ENCODE measurements at places on chromosomes 7 and 10.

GRCh38 chr10:102068216-102068615 is 3.1 kb downstream of the HPS6 start:
- H3K36me3 ChIP-seq: no peaks in the 10 kb centered on the region
- H3K27ac ChIP-seq: no peak overlapping the region
- no peaks in the 10 kb centered on the region for H3K27me3 ChIP-seq
- DNase-seq: no peak

GRCh38 chr10:108957681-108958080 is 965.6 kb downstream of the XPNPEP1 start:
- H3K27me3 ChIP-seq: no peaks in the 10 kb centered on the region
- H3K4me3 ChIP-seq: no peak overlapping the region
- H3K4me1 ChIP-seq: no peaks in the 10 kb centered on the region
- no peak overlapping the region for H3K27ac ChIP-seq

- no peak overlapping the region for H3K27ac ChIP-seq
- no peaks in the 10 kb centered on the region for H3K36me3 ChIP-seq
- H3K4me3 ChIP-seq: no peak overlapping the region
These were observed 270.9 kb downstream of the RELN start for GRCh38 chr7:103718482-103719061.

DNA sequence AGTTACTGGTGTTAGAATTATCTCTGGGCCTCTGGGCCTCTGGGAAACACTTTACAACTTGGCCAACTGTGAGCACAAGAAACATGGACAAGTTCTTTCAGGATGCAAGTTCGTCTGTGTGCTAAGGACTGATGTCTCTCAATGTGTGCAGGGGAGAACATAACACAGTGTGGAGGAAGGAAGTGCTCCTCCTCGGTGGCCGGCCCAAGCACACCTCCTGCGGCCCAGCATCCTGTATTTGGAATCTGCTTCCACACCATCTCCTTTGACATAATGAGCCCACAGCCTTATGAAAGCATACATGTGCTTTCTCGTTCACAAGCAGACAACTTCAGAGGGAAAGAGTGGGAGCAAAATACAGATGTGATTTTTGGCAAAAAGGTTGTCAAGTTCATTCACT is 59.0 kb downstream of the MTPN start:
- H3K4me3 ChIP-seq: no peak overlapping the region
- no peak for DNase-seq
- peak overlapping the region; percentile 44 for H3K27ac ChIP-seq

- no peak for DNase-seq
- no peak overlapping the region for H3K4me3 ChIP-seq
- no peak overlapping the region for H3K27ac ChIP-seq
- H3K4me1 ChIP-seq: no peaks in the 10 kb centered on the region
- H3K27me3 ChIP-seq: peaks cover 21% of the 10 kb centered on the region
These were observed 25.8 kb upstream of the AMPH start for GRCh38 chr7:38656968-38657367.

DNA sequence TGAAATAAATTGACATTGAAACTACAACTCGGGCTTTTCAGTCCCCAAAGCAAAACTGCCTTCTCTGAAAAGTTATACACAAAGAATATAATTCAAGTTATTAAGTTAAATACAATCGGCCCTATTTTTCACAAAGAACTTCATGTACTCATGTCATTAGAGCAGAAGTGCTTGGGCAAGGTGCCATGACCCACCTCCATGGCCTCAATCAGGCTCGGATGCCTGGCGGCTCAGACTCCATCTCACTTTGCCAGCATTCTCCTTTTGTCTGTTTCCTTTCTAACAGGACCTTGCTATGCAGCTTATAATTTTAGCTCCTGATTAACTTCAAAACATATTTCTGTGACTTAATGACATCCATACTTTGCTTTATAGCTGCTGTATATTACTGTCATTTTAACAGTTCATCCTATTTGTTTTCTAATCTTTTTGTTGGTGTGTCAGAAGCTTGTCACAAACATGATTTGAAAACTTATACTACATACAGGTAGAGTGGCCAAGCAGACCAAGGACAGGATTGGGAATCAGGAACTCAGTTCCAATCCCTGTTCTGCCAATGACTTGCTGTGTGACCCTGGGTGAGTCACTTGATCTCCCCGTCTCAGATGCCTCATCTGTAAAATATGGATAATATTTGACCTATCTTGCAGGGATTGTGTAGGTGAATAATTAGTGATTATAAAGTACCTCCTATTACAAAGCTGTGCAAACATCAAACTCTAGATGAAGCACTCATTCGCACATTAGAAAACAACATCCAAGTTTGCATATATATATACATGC is 60.8 kb upstream of the ITGA8 start:
- DNase-seq: no peak
- no peaks in the 10 kb centered on the region for H3K27me3 ChIP-seq
- peaks cover 70% of the 10 kb centered on the region for H3K36me3 ChIP-seq
- no peak overlapping the region for H3K4me3 ChIP-seq

GRCh38 chr10:31318382-31318853 is 598 bp upstream of the ZEB1 start:
- H3K27ac ChIP-seq: peak overlapping the region; percentile 98
- peaks cover 2% of the 10 kb centered on the region for H3K27me3 ChIP-seq
- peak; percentile 64 for DNase-seq
- peaks cover 35% of the 10 kb centered on the region for H3K4me1 ChIP-seq
- H3K36me3 ChIP-seq: peaks cover 2% of the 10 kb centered on the region
